ENCODE measurements at places on chromosomes 2 and 18. TPM values are rescaled to one million over a fixed set of nuclear protein-coding genes. Genes with fewer than 3 reads are reported as not detected.

Gene NYAP2
- total RNA-seq, result not detected

Gene DSEL
- 156 TPM for total RNA-seq

Gene ELOA2
- total RNA-seq, result not detected

Gene RUFY4
- not detected for total RNA-seq

Gene POTEI
- total RNA-seq, result not detected

Gene SH2D6
- total RNA-seq, result not detected

Gene LINC00305
- total RNA-seq, result not detected

Gene IHH
- under 0.01 TPM for total RNA-seq

Gene CHRNG
- not detected for total RNA-seq

Gene RBBP8
- total RNA-seq, result 27.9 TPM

Gene LIMS3
- total RNA-seq, result 2.3 TPM

Gene LIMS4
- 3.6 TPM for total RNA-seq

Gene COLEC12
- 122 TPM for total RNA-seq

Gene UXS1
- 32.9 TPM for total RNA-seq

Gene PSMA8
- total RNA-seq, result not detected

Gene TMEM127
- 38.9 TPM for total RNA-seq

Gene DCC
- total RNA-seq, result 2.5 TPM

Gene SLC19A3
- 0.29 TPM for total RNA-seq

Gene CCBE1
- 69.4 TPM for total RNA-seq

Gene RAB17
- 0.83 TPM for total RNA-seq

Gene TRIM43
- total RNA-seq, result not detected

Gene DES
- 1.6 TPM for total RNA-seq

Gene REG1B
- not detected for total RNA-seq

Gene BCL11A
- total RNA-seq, result under 0.01 TPM

Gene SLC9A2
- under 0.01 TPM for total RNA-seq

Gene ADAM17
- 52.7 TPM for total RNA-seq

Gene PLEKHM3
- total RNA-seq, result 15.6 TPM

Gene OR6B2
- total RNA-seq, result not detected

Gene UGT1A8
- not detected for total RNA-seq

Gene PNPT1
- total RNA-seq, result 21.2 TPM

Gene MYO5B
- total RNA-seq, result not detected

Gene IL36A
- not detected for total RNA-seq

Gene B3GNT7
- 0.33 TPM for total RNA-seq

Gene ATP6V1B1
- 1.7 TPM for total RNA-seq

Gene KCNS3
- 1.0 TPM for total RNA-seq

Gene PRKD3
- 83.8 TPM for total RNA-seq

Gene RMND5A
- 18.2 TPM for total RNA-seq

Gene RND3
- total RNA-seq, result 413 TPM

Gene USP40
- 38.5 TPM for total RNA-seq

Gene SLC25A52
- 0.17 TPM for total RNA-seq

Gene ST8SIA5
- 0.15 TPM for total RNA-seq

Gene COX7A2L
- total RNA-seq, result 194 TPM

Gene TEX44
- total RNA-seq, result not detected

Gene FNDC4
- 34.7 TPM for total RNA-seq

Gene LCT
- under 0.01 TPM for total RNA-seq

Gene KCNK3
- total RNA-seq, result under 0.01 TPM

Gene SERPINB13
- not detected for total RNA-seq

Gene CFC1
- not detected for total RNA-seq

Gene THOC1
- 29.6 TPM for total RNA-seq
